Fibroblast of the aortic adventitia (primary cell): ENCODE measurements at places on chromosomes 3 and 15. TPM values are rescaled to one million over a fixed set of nuclear protein-coding genes. Genes with fewer than 3 reads are reported as not detected.
A peak's percentile ranks its signal among the peaks of the same experiment; 100 is the strongest.

ASB14 gene
- total RNA-seq: under 0.01 TPM in 1 of 2 replicates, not detected in the other

EFCAB12 gene
- under 0.01 TPM in 1 of 2 replicates, not detected in the other for total RNA-seq

- DNase-seq: no peak
These were observed 3.0 kb downstream of the ONECUT1 start for GRCh38 chr15:52787123-52787503.

DNA sequence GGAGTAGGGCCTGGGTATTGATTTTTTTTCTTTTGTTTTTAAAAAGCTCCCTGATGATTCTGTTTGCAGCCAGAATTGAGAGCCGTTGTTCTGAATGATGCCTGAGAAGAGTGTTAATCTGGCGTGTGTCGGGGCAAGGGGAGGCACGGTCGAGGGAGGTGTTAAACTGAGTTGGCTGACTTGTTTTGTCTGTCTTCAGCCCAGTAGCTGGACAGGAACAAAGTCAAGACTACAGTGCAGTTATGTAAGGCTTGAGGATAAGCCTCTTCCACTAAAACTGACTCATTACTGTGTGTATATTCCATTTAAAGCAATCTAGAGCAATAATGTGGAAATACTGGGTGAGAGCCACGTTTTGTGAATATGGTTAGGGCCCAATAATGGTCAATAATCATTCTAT lies 119.0 kb upstream of the DLG1 start:
- DNase-seq: peak; percentile 72
